IMR-90 (cell line): ENCODE measurements at places on chromosomes 3 and 15.
A peak's percentile ranks its signal among the peaks of the same experiment; 100 is the strongest.

DNA sequence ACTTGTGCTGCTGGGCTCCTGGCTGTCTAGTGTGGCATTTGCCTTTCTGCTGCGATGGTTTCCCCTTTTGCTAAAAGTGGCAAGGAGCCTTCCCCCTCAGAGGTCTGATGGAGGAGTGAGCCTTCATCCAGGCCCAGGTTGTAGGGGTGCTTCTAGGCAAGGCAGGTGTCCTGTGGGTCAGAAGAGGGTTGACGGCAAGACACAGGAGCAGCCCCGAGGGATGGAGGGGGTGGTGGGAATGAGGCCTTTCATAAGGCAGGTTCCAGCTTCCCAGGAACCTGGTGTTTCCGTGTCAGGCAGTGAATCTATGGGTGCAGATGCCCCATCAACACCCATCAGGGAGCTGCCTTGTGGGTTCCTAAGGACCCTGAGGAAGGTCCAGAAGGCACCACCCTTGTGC, 63.0 kb upstream of the TAMM41 start:
- DNase-seq: no peak

DNA sequence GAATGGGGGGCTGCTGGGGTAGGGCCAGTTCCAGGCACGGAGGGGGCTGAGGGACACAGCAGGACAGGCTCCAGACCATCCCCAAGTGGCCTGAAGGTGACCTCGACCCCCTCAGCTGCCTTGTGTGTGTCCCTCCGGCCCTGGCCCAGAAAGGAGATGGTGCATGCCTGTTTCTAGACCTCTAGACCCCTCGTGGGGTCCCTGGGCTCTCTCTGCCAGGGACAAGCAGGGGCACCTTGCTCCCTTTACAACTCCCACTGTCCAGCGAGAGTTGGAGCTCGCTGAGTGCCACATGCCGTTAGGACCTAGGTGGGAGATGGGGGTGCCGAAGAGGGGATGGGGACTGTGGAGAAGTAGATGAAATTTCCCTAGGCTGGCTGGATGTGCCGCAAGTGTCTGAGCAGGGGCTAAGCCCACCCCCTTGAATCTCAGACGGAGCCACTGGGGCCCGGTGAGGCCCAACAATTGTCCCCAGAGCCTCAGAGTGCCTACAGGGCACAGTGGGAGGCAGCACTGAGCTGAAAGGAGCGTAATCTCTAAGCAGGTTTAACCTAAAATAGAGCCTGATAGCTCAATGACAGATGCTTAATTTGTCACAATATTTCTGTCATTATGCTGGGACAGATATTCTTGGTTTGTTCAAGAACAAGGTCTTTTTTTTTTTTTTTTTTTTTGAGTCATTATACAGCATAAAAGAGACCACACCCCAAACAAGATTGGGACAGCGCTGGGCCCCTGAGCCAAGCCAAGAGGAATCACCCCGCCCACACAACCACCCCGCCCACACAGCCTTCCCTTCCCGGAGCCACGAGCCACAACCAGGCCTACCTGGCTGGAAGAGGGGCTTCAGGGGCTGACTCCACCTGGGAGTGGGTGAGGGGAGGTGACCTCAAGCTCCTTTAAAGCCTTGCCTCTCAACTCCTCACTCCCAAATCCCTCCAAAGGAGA, 23.6 kb upstream of the KLF13 start:
- DNase-seq: no peak

- peak; percentile 73 for DNase-seq
Observed at GRCh38 chr15:49145651-49146609, 9.5 kb downstream of the COPS2 start.

DNA sequence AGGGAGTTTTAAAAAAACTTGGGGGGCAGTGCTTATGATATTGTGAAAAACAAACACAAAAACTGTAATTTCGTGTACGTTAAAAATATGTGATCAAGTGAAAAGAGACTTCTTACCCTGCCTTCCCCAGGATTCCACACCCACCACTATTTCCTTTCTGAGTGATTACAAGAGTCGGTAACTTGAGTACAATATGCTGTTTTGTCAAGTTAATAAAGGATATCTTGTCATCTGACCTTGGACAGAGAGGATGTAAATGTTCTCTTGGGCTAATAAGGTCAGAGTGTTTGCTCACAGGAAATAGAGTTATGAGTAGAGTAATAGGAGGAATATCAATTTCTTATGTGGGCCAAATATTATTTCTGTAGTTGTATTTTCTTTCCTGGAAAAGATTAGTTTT, 68.1 kb downstream of the NOX5 start:
- DNase-seq: no peak

DNA sequence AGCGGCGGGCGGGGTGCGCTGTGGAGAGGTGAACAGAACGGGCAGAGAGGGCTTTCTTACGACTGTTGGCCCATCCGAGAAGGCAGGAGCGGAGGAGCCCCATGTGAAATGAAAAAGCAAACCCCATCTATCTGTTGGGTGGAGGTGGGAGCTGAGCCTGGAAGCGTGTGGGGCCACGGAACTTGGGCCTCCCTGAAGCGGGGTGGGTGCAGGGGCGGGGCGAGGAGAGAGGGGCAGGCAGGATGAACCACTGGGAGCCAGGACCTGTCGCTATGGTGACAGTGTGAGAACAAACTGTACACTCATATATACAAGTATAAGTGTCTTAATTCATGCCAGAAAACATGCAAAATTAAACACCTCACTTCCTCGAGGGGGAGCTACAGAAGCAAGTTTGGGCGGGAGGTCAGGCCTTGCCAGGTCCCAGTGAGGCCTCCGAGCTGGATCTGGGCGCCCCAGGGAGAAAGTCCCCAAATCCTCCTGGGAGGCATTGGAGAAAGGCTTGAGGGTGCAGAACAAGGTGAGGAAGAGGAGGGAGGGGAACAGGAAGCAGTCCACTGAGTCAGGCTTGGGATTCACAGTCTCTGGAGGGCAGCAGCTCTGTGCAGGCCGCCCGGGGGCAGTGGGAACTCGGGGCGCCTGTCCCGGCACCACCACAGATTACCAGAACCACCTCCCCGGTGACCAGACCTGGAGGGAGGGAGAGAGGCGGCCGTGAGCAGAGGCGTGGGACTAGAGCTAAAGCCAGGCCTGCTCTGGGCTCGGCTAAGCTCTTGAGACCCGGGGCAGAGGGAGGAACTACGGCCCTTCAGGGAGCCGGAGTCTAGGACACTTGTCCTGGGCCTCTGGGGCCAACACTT, 34.8 kb downstream of the RBPMS2 start:
- DNase-seq: peak; percentile 77

DNA sequence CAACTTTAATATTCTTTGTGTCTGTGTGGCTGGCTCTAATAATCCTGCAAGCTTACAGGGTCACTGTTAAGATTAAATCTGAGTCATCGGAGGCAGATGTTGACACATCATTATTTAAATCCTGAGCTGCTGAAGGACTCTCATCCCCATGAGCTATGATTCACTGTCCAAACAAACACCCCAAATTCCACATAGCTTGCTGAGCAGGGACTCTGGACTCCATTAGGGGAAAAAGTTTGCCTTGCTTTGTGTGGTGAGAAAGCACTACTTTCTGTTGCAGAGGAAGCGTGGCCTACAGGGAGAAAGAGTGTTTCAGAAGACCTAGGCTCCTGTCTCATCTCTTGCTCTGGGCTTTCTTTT, 213.7 kb downstream of the PDCD6IP start:
- DNase-seq: peak; percentile 100

GRCh38 chr3:159982442-159982974, 6.1 kb upstream of the IL12A start:
- DNase-seq: no peak

GRCh38 chr3:49352890-49353421, 5.2 kb downstream of the GPX1 start:
- no peak for DNase-seq

- DNase-seq: no peak
Observed at GRCh38 chr3:131231710-131232389, 149.7 kb upstream of the NUDT16 start.

DNA sequence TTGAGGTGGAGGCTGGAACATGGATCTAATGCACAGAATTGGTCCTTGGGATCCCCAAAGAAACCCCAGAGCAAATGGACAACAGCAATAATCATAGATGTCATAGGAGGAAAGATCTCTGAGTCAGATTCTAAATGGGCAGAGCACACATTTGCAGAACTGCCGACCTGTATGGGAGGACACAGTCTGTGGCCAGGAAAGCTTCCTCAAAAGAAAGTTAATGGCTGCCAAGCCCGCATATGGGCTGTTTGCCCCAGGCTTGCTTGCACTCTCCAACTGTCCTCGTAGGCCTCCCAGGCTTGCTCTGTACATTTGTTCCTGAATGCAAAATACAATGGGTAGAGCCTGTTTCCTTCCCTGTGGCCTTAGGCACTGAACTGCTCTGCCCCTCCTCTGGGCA, 102.0 kb upstream of the PLXNA1 start:
- no peak for DNase-seq

DNA sequence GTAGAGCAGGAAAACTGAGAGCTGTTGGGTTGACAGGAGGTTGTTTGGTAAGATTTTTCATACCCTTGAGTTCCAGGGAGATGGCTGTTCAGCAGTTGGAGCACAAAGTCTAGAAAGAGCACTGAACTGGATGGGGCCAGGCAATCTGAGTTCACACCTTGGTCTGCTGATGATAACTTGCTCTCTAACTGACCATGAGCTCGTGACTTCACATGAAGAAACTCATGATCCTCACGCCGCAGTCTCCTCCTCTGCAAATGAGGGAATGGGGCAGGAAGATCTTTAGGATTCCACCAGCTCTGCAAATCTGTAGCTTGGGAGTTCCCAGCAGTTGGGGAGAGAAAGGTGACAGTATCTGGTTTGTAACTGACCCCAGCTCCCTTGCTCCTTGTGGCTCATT, 33.7 kb downstream of the CORO2B start:
- DNase-seq: no peak

GRCh38 chr15:85462029-85462428, 81.6 kb downstream of the AKAP13 start:
- no peak for DNase-seq

DNA sequence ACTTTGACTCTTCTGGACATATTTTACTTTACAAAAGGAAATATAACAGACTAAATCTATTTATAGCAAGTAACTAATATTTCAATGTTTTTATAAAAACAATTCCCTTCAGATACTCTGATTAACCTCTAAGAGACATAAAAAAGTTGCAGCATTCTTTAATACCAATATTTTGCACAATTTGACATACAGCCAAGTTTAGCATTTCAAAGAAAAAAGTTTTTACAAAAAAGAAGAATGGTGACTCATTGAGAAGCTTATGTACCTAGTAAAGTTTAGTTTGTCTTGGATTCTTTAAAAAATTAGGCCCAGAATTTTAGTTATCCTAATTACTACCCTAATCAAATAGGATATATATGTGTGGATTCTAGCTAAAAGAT, 17.6 kb downstream of the DAZL start:
- peak; percentile 1 for DNase-seq

GRCh38 chr3:106004826-106005225, 136.0 kb upstream of the CBLB start:
- no peak for DNase-seq

GRCh38 chr3:114498539-114499370, 204.9 kb downstream of the TIGIT start:
- peak; percentile 81 for DNase-seq

- peak; percentile 22 for DNase-seq
Observed at GRCh38 chr3:113241292-113242095, 30.1 kb downstream of the BOC start.

- DNase-seq: no peak
Observed at GRCh38 chr3:65516998-65517397, 521.7 kb downstream of the MAGI1 start.

DNA sequence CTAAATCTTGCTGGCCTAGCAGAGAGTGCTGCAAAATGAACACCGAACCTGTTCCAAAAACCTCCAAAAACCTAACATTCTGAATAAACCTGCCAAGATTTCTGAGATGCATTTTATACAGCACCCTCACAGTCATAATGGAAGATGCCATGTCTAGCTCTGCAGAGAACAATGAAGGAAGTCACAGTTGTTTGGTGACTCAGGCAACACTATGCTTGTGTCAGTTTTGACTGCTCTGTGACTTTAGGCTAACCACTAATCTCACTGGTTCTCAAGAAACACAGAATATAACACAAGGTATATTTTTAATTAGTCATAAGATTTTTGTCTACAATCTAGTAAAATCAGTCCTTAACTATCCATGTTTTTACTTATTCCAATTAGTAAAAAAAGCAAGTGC, 606.6 kb downstream of the TBL1XR1 start:
- no peak for DNase-seq

GRCh38 chr3:81216192-81216591, 545.3 kb downstream of the GBE1 start:
- DNase-seq: peak; percentile 48

DNA sequence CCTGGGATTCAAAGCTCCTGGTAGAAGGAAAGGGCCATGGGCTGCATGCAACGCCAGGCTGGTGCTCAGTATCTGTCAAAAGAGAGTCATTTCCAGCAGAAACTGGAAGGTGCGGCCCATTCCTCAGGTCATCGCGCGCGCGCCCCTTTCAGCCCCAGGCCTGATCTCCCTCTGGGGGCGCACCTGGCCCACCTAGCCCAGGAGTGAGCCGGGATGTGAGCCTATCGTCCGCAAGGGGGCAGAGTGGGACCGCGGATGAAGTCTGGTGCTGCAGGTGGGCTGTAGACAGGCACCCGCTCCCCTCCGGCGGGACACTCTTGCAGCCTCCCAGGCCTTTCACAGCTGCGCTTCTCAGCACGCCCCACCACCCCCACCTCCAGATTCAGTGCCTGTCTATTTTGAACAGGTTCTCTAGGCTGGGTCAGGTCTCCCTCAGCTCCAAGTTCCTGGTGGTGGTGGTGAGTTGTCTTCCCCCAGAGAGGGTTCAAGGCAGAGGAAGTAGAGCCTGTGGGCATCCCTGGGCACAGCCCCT, 5.8 kb upstream of the RPL29 start:
- peak; percentile 43 for DNase-seq
